ENCODE measurements at places on chromosomes 5 and 9. TPM values are rescaled to one million over a fixed set of nuclear protein-coding genes. Genes with fewer than 3 reads are reported as not detected.

Gene GPR151
- total RNA-seq = not detected

Gene FCN2
- total RNA-seq = not detected

Gene INSL4
- not detected for total RNA-seq

Gene RANBP3L
- not detected for total RNA-seq

DNA sequence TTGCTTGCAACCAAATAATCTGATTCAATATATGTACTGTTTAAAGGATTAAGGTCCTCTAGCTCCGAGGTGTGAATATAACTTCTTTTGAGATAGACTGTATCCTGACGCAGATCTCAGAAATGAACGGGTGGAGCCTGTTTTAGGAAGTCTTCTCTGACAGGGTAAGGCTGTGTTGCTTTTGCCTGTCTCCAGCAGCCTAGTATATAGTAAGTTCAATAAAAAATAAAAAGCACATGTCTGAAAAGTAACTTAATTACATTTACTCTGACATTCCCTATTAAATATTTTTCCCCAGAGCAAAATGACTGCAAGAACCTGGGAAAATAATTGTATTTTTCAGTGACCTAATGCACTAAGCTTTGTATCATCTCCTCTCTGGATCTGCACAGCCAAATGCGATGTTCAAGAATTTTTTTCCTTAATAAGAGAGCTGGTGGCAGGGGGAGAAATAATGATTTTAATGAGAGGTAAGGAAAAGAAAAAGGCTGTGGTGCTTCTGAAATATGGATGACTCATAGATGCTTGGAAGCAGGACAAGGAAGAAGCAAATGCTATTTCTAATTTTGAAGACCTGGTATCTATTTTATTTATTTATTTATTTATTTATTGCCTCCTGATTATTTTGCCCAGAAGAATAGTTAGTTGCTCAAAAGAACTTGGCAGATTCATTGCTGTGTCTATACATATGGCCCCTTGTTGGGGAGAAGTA is 7.3 kb downstream of the PPP3R2 start:
- DNase-seq = no peak

DNA sequence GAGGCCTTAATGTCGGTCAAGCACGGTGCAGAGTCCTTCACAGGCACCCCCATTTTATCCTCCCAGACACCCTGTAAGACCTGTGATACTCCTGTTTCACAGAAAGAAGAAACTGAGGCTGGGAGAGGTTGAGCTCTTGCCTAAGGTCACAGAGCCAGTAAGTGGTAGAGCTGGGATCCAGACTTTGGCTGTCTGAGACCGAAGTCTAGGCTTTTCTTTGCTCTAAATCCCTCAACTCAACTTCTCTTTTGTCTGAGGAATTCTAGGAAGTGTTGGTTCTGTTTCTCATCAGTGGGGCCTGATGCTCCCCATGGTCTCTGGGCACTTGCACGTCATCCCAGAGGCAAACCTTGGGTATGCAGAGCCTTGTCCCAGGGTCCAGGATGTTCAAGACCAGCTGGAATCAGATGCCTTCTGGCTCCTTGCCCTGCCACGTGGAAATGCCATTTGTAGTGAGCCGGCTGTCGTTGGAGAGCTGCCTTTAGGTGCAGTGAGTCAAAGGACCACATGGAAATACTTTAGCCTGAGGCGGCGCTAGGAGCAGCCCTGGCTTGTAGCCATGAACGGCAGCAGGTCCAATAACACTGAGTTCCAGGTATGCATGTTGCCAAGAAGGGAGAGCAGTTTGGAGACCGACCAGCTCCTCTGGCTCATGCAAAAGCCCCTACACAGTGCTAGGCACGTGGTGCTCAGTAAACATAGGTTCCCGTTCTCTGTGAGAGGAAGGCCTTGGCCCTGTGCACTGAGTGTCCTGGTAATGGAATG is 9.2 kb downstream of the DCANP1 start:
- DNase-seq = no peak

Gene PAEP
- not detected for total RNA-seq

Gene ZNF484
- total RNA-seq = 6.7 TPM
